ENCODE measurements at places on chromosomes 11 and 22.

DNA sequence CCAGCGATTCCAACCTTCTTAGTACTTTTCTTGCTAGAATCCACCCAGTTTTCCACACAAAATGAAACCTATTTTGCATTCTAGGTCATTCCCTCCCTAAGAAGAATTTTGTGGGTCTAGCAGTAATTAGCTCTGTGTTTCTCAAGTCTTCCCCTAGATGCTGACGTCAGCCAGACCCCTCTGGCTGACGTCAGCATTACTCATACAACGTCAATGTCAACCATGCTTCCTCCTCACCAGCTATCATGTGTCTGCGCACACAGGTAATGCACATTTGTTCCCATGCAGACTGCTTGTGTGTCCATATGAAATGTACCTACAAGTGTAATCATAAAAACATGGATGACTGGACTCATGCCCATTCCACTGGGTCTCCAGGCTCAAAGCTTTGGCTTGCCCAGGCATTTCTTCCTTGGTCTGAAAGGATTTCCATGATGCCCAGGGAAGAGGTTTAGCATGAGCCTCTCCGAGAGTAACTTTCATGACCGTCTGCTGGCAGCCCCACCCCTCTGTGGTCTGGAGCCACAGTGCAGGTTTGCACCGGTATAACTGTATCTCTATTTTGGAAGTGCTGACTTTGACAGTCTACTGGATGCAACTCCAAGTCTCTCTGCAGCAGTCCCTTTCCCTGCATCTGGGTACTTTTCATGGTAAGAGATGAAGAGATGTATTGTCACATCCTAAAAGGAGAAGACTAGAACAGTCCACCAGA is 58.6 kb downstream of the DSCAML1 start:
- no peak for DNase-seq

DNA sequence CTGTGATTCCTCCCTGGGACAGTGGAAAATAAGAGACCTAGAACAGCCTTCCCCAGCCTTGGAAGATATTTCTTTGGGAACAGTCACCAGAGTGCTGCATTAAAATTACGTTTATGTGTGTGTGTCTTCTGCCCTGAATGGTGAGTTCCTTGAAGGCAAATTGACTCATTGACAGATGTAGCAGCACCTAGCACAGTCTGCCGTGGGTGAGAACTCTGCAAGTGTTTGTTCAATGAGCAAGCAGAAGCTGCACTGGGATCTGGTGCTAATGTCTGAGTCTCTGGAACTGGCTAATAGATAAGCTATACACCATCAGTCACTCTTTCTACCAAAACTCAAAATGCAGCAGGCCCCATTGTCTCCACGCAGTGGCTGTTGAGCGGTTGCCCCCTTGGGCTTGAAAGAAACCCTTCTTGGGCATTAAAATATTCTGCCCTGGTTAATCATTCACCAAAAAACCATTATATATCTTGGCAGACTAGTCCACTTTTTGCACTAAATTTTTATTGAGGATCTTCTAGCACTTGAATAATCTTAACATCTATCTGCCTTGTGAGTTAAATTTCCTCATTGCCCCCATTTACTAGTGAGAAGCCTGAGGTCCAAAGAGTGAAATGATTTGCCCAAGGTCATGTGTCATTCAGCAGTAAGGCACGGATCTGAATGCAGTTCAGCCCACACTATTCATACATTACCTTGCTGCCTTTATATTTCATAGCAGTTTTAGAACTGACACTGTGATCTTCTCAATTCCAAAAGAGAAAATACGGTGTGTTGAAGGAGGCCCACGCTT is 87.8 kb upstream of the GALNT18 start:
- DNase-seq = no peak

DNA sequence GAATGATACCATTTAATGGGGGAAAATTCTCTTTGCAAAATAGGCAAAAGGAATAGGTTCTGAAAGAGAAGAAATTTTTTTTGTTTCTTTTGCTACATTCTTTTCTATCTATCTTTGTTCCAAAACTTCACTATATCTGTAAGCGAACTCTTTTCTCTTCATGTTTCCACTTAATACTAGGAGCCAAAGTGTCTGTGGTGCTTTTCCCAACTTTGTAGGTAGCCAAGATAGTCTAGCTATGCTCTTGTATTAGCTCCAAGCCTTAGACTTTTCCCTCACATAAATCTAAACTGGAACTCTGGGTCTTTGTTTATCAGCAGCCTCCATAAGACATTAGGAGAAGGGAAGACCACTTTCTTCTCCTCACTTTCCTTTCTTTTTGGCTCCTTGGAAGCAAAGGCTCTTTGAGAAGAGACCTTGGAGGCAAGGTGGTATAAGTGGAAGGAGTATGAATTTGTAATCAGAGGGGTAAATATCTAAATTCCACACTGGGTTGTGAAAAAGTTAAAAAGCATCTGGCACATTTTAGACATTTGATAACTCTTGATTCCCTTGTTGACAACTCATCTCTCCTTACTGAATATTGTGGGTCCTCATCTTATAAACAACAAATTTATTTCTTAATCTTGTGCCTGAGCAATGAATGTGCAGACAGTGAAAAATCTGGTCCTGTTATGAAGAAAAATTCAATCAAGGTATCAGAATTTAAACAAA is 130.0 kb downstream of the EHF start:
- no peak for DNase-seq

GRCh38 chr11:123695231-123695630 is 40.8 kb upstream of the SCN3B start:
- DNase-seq = no peak

DNA sequence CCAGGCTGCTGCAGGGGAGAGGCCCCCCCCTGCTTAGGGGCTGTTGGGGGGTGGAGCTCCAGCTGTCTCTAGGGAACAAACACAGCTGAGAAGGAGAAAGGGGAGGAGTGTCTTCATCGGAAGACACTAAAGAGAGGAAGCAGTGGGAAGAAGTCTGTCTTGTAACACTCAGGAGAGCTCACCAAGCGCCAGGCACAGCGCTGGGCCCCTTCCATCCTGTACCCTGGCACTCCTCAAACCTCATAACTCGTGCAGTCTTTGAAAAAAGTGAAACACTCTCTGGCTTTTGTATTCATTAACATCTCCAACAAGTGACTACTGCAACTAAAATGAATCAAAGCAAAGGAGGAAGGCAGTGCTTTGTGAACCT is 67.4 kb upstream of the PRDM11 start:
- DNase-seq = no peak

DNA sequence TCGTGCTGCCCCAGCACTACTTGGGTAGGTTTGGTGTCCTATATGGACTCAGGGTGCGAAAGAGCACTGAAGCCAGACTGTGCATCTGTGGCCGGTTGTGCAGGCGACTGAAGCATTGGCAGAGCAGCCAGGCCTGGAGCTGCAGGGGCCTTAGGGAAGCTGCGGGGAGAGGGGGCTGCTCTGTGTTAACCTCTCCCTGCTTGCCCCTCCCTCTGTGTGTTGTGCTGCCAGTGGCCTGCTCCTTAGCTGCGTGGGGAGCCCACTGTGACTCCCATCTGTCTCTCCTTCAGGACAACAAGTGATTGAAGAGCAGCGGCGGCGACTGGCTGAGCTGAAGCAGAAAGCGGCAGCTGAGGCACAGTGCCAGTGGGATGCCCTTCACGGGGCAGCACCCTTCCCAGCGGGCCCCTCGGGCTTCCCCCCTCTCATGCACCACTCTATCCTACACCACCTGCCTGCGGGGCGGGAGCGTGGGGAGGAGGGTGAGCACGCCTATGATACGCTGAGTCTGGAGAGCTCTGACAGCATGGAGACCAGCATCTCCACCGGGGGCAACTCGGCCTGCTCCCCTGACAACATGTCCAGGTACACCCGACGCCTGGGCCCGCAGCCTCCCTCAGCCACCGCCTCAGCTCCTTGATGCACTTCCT is 34.3 kb downstream of the TREH start:
- DNase-seq = no peak

GRCh38 chr22:37906364-37907008 is 389 bp downstream of the MICALL1 start:
- DNase-seq = peak; percentile 69

DNA sequence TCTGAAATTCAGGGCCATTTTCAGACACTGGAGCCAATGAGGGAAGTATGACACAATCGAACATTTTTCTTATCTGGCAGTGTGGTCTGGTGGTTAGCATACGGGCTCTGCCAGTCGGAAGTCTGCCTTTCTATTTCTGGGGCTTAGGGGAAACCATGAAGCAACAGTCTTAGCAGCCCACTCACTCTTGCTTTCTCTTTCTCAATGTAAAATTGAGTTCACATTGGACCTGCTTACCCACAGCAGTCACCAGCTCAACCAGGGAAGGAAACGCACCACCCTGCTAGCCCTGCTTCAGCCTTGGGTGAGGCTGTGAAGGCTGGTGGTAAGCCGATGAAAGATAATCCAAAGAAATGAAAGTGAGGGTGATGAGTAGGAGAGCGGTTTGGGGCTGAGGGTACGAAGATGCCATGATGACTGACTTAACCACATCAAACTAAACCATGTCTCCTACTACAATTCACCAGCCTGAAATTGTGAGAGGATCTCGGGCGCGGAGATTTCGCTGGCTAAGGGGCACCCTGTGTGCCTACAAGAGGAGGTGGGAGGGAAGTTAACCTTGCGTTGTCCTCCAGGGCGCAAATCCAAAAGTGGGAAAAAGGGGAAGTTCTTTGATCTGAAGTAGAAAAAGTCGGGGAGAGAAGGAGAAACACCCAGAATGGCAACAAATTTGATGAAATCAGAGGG is 2.0 kb upstream of the LMO2 start:
- DNase-seq = no peak

GRCh38 chr22:41504816-41505215 is 35.9 kb downstream of the ACO2 start:
- no peak for DNase-seq
